Glutamatergic neuron (in vitro differentiated cells): ENCODE measurements at places on chromosomes 3 and 15. TPM values are rescaled to one million over a fixed set of nuclear protein-coding genes. Genes with fewer than 3 reads are reported as not detected.

FBXL22 gene
- not detected for total RNA-seq

IL5RA gene
- not detected for total RNA-seq

HLTF gene
- total RNA-seq, result 45.1 TPM

PLA2G4E gene
- total RNA-seq, result 1.0 TPM

GP9 gene
- total RNA-seq, result not detected

GHSR gene
- total RNA-seq, result not detected

AP3B2 gene
- 218 TPM for total RNA-seq

MEF2A gene
- total RNA-seq, result 49.5 TPM

ZDHHC3 gene
- 52.4 TPM for total RNA-seq

SCAANT1 gene
- total RNA-seq, result not detected

INAFM2 gene
- 15.9 TPM for total RNA-seq

CAMP gene
- not detected for total RNA-seq

GP5 gene
- total RNA-seq, result 0.15 TPM

RTP3 gene
- total RNA-seq, result not detected

CHRNA7 gene
- total RNA-seq, result 19.1 TPM

SLC28A1 gene
- total RNA-seq, result 0.25 TPM

PDIA5 gene
- total RNA-seq, result 49.4 TPM

RBM6 gene
- 169 TPM for total RNA-seq

WDR93 gene
- total RNA-seq, result not detected

MESP1 gene
- total RNA-seq, result 1.1 TPM

GPR171 gene
- not detected for total RNA-seq

RCN2 gene
- 137 TPM for total RNA-seq

NPRL2 gene
- 30.4 TPM for total RNA-seq

DYNLT2B gene
- total RNA-seq, result 14.8 TPM

ROPN1 gene
- total RNA-seq, result not detected

DAZL gene
- 0.51 TPM for total RNA-seq

ATP1B3 gene
- total RNA-seq, result 184 TPM

EXOG gene
- total RNA-seq, result 20.9 TPM

PRRT3 gene
- 8.9 TPM for total RNA-seq

IL17RD gene
- total RNA-seq, result 31.1 TPM

IL17RB gene
- 0.78 TPM for total RNA-seq

TMOD3 gene
- 29.2 TPM for total RNA-seq

C3orf22 gene
- total RNA-seq, result not detected

SCN5A gene
- 4.8 TPM for total RNA-seq

C3orf20 gene
- total RNA-seq, result not detected

FBXL2 gene
- total RNA-seq, result 21.4 TPM

ACTL6A gene
- total RNA-seq, result 58.8 TPM

COL8A1 gene
- total RNA-seq, result 0.25 TPM

AADAC gene
- not detected for total RNA-seq

COL6A6 gene
- 0.25 TPM for total RNA-seq

TGM4 gene
- not detected for total RNA-seq

VWA5B2 gene
- 56.5 TPM for total RNA-seq

NR2E3 gene
- total RNA-seq, result 0.69 TPM

SERPINI1 gene
- 66.2 TPM for total RNA-seq

KBTBD8 gene
- 8.6 TPM for total RNA-seq

KATNBL1 gene
- total RNA-seq, result 64.7 TPM

PLSCR2 gene
- not detected for total RNA-seq

TOPAZ1 gene
- total RNA-seq, result not detected

NTRK3 gene
- total RNA-seq, result 9.5 TPM

POLQ gene
- total RNA-seq, result 2.4 TPM

GOLGA6C gene
- total RNA-seq, result not detected

TRH gene
- 1.7 TPM for total RNA-seq

LIPH gene
- total RNA-seq, result not detected

PCNP gene
- total RNA-seq, result 131 TPM

LINGO1 gene
- 180 TPM for total RNA-seq

CCR2 gene
- not detected for total RNA-seq

UBP1 gene
- 69.9 TPM for total RNA-seq

GNAT1 gene
- not detected for total RNA-seq
